ENCODE measurements at places on chromosomes 2 and 18.

DNA sequence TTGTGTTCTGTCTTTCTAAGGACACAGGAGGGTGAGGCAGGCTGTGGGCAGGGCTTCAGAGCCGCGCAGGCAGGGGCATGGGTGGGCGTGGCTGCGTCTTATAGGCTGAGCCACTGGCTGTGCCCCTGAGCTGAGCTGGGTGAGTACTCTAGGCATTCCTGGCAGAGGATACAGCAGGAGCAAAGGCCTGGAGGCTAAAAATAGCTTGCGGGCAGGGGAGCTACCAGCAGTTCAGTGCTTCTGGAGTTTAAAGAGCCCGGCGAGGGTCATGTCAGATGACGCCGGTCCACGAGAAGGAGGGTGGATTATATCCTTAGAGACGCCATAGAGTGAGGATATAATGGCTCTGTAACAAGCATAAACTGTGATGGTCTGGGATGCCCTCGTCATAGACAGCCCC lies 31.5 kb upstream of the PDIA6 start:
- DNase-seq, result no peak

DNA sequence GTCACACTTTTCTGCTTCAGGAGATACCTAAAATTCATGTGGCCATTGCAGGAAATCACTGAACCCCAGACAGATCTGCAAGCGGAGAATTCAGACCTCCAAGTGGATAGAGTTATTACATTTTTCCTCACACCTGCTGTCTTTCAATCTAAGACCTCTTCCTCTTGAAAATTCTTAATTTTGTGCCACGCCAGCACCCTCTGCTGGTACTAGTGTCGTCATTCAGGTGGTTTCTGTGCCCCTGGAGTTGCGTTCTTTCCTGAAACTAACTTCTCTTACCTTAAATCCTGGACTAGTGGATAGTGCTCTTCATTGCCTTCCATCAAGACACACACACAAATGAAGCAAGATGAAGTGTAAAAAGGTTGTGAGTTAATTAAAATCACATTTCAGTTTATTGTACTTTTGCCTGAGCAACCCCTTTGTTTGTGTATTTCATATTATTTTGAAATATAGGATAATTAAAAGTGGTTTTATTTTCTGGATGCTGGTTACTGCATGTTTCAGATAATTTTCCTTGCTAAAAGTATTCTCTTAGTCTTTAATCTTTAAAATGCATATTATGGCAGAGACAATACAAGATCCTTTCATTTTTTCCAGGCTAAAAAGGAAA lies 1.6 kb upstream of the DNER start:
- DNase-seq, result no peak

DNA sequence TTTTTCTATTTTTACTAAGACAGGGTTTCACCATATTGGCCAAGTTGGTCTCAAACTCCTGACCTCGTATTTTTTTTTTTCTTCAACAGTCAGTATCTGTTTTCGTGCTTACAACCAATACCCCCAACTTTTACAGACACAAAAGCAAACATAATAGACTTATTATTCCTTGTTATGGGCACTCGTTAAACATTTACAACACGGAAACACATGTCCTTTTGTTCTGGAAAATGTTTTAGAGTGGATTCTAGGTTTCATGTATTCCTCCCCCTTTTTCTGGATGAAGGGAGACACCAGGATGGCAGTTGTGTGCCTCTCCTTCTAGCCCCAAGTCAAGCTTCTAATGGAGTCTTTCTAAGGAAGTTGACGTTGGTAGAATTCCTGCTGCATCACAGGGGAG lies 88.8 kb downstream of the CD226 start:
- no peak for DNase-seq

DNA sequence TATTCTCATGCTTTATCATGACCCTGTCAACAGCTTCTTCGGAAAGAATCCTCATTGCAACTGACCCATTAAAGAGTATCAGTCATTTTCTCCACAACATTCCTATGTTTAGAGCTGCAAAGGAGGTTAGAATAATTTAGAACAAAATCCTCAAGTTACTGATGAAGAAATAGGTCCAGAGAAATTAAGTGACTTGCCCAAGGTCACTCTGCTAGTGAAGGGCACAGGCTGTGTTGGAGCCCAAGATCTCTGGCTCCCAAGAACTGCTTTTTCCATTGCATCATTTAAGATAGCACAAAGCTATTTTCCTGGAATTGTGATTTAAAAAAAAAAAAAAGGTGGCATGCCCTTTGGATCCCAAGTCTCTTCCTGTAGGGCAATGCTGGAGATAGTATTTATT lies 9.6 kb downstream of the IRS1 start:
- no peak for DNase-seq

GRCh38 chr2:174682007-174682577 lies 82.2 kb downstream of the CHRNA1 start:
- DNase-seq, result peak; percentile 26

GRCh38 chr2:41932241-41933045 lies 115.4 kb upstream of the PKDCC start:
- no peak for DNase-seq

- no peak for DNase-seq
These were observed 96.3 kb downstream of the FAM210A start for GRCh38 chr18:13629841-13630715.

DNA sequence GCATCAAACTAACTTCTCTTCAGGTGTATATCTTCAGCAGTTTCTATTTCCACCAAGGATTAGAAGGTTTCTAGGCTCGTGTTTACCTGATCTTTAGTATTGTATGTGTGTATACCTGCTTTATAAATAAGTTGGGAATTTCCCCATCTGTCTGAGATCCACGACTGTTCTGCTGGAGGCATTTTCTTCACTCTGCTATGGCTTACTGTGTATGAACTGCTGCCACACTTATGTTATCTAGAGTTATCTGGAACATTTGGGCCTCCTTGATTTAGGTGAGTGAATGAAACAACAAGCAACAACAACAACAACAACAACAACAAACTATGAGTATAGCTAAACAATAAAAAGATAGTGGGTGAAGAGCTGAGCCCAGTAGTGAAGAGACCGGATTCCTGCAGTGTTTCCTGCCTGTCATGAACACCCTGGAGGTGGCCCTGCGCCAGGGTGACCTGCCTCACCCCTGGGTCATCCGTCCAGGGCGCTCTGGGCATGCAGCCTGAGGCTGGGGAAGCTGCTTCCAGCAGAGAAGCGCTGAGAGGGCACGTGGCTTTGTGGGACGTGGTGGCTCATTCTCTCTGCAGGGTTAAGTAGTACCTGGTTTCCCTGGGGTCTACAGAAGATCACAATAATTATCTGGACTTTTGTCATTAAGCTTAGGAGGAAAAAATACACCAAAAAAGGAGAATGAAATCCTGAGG lies 56.1 kb upstream of the GATA6 start:
- DNase-seq, result no peak

DNA sequence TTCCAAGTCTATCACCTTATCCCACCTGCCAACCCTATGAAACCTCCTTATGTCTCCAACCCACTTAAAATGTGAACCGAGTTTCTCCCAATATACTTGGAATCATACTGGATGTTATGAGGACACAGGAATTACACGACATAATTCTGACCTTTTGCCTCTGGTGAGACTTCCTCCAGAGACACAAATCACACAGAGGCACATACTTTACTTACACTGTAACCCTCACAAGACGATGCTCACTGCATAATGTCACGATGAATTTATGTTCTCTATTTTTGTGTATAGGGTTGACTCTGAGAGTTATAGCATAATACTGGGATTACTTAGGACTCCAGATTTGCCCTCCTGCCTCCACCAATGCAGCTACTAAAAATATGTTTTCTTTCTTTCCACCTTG lies 28.0 kb upstream of the SETBP1 start:
- DNase-seq, result no peak

DNA sequence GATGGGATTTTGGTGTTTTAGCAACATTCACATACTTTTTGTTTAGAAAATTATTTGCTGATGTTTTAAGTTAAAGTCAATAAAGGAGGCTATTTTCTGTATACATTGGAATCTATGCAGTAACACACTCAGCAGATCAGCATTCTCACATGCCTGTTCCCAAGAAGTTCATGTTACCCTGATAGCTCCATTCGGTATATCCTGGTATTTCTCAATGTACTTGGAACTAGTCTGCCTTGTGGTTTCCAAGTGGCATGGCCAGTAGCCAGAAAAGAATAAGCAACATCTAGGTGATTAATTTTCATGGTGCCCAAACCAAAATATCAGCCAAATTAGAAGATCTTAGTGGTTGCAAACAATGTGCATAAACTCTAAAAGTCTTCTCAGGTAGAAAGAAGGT lies 5.2 kb upstream of the NCAPH start:
- DNase-seq, result no peak

DNA sequence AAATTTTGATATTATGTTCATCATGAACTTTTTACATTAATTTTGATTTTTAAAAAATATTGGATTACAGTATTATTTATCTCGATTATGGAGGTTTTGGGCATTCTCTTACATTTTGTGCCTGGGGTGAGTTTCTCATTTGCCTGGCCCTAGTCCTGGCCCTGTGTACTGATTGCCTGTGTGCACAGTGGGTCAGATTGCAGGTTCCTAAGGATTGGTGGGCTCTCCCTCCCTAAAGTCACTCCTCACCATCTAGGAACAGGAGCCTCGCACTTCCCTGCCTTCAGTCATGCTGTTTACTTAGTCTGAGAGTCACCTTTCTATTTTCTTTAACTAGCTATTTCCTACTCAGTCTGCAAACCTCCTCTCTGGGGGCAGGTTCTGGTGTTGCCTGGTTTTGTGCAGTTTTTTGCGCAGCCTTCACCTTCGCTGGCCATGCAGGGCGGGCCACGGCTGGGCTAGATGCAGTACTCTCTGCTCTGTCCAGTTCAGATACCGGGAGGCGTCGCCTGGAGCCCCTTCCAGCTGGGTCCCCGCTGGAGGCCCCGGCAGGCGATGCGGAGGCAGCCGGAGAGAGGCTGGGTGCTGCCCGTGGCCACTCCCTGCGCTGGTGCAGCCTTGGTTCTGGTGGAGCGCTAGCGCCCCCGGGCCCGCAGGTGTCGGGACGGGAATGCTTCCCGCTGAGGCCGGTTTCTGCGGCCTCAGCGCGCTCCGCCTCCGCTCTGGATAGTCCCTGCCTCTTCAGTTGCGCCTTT lies 23.3 kb upstream of the MC5R start:
- DNase-seq, result peak; percentile 14

DNA sequence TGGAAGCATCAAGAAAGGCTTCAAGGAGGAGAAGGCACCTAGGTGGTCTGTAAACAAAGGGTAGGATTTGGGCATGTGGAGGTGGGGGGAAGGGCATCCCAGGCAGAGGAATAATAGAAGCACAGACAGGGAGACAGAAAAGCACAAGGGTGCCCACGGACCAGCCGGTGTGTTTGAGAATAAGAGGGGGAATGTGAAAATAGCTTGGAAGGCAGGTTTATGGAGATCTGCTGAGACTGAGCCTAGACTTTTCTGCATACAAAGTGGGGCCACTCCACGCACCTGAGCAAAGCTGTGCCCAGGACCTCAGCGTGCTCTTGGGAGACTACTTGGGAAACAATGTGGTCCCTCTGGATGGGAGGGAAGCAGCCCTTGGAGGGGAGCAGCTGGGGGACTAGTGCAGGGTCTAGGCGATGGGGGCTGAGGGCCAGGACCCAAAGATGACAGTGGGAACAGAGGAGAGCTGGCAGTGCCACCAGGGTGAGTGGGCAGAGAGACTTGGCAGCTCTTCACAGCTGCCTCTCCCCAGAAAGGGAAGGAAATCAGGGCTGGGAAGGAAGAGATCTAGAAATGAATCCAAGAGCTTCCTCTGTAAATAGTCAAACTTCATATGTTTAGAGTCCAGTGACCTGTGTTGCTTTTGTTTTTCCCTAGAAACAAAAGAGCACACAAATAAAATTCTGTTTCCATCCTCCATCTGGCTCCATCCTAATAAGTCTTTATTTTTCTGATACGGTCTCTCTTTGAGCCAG lies 110.7 kb upstream of the SMAD7 start:
- DNase-seq, result no peak

- DNase-seq, result no peak
These were observed 1.2 kb downstream of the SERTAD2 start for GRCh38 chr2:64652231-64653108.

GRCh38 chr2:219207884-219208740 lies 1.5 kb downstream of the ZFAND2B start:
- DNase-seq, result no peak

- DNase-seq, result no peak
These were observed 452.6 kb upstream of the TRIB2 start for GRCh38 chr2:12264146-12264545.

DNA sequence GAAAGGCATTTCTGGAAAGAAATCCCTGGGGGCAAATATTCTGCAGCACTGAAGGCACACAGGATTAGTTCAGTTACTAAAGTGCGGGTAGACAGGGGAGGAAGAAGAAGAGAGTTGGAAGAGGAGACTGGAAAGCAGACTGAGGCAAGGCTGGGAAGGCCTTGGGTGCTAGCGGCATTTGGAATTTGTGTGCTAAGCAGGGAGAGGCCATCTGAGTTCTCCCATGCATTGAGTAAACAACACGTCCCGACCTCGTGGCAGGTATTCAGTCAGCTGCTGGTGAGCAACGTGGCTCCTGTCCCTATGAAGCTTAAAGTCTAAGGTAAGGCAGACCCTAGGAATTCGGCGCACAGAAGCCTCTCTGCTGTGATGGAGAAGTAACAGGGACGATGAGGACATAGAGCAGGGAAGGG lies 30.7 kb downstream of the ATP8B1 start:
- DNase-seq, result no peak

DNA sequence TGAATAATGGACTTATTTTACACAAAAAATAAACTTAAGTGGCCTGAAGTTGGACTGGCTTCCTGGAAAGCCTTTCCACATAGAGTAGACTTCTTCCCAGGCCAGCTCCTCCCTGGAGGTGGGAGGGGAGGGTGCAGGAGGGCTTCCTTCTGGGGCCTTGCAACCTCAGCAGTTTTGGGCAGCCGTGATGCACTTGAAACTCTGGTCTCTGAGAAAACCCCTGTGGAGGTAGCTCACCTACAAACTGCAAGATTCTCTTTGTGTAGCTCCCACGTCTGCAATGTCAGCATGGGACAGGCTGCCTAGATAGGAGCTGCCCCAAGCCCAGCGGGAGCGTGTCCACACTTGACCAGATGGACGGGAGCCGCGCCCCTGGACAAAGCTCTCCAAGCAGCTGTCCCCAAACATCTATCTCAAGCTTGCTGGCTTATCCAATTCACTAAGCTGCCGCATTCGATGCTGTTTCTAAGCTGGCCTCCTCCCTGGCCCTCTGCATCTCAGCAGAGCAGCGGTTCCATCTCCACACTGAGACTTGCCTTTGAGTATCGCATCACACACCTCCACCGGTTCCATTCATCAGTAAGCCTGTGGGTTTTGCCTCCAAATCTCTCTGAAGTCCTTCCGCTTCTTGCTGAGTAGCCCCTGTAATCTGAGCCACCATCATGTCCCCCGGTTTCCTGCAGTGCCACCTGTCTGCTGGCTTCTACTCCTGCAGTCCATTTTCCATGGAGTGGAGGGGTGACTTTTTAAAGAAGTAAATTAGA lies 1.6 kb upstream of the LPIN1 start:
- no peak for DNase-seq

- DNase-seq, result no peak
These were observed 345.4 kb downstream of the ARHGAP15 start for GRCh38 chr2:143474586-143474985.
